ENCODE measurements at places on chromosomes 7 and 10.

- no peak for DNase-seq
Measured at GRCh38 chr7:22190736-22191135, 166.2 kb downstream of the RAPGEF5 start.

GRCh38 chr7:98040626-98041360 is 50.8 kb upstream of the OCM2 start:
- DNase-seq: no peak

GRCh38 chr7:131067220-131067619 is 260.5 kb upstream of the MKLN1 start:
- DNase-seq: no peak

- DNase-seq: no peak
Measured at GRCh38 chr7:134842886-134843430, 63.5 kb downstream of the CALD1 start.

DNA sequence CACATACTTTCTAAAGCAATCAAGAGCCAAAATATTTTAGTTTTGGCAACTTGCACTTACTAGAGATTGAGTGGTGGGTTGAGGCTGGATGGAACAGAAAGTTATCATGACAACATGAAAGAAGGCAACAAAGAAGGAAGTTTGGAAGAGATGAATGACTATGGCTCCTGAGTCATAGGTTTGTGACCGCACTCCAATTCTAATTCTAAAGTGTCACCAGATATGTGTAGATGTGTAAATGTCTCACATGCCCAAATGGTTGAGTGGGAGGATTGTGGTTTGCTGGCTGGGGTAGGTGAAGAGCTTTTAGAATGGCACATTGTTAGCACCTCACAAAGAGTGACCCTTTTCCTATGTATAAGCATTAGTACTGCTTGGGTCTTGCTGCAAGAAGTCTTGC is 20.2 kb downstream of the TAS2R16 start:
- no peak for DNase-seq

DNA sequence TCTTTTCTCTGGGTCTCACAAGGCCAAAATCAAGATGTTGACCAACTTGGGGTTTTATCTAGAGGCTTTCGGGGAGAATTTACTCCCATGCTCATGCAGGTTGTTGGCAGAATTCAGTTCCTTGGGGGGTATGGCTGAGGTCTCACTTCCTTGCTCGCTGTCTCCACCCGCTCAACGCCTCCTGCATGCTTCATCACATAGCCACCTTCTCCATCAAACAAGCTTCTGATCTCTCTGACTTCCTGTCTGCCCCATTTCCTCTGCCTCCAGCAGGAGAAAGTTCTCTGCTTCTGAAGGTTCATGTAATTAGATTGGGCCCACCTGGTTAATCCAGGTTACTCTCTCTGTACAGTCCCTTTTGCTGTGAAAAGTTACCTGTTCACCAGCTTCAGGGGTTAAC is 179.1 kb upstream of the FZD1 start:
- DNase-seq: no peak

GRCh38 chr7:150715738-150716137 is 675 bp upstream of the GIMAP1 start:
- DNase-seq: no peak

- DNase-seq: no peak
Measured at GRCh38 chr10:127293640-127294039, 97.2 kb upstream of the INSYN2A start.

GRCh38 chr7:150567871-150568301 is 696 bp downstream of the GIMAP4 start:
- DNase-seq: no peak
